ENCODE measurements at places on chromosomes 2 and 18.

GRCh38 chr2:164642268-164642667, 21.0 kb upstream of the GRB14 start:
- DNase-seq: no peak

GRCh38 chr2:230998882-230999281, 3.0 kb downstream of the SPATA3 start:
- no peak for DNase-seq

DNA sequence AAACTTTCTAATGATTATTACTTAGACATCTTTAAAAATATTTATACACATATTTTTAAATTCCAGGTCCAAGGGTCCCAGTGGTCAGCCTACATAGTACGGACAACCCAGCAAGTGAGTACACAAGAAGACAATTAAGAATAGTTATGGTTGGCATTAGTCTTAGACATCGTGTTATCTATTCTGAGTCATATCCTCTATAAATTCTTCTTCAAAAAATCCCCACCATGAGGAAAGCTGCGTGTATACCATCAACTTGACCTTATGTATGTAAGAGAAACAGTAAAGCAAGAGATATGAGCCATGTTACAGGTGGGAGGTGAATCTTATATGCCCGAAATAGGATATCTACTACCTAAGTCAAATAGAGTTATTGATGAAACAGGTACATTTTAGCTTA, 1339.8 kb downstream of the DPP10 start:
- no peak for DNase-seq

GRCh38 chr2:3487432-3487831, 31.9 kb downstream of the ADI1 start:
- DNase-seq: no peak

DNA sequence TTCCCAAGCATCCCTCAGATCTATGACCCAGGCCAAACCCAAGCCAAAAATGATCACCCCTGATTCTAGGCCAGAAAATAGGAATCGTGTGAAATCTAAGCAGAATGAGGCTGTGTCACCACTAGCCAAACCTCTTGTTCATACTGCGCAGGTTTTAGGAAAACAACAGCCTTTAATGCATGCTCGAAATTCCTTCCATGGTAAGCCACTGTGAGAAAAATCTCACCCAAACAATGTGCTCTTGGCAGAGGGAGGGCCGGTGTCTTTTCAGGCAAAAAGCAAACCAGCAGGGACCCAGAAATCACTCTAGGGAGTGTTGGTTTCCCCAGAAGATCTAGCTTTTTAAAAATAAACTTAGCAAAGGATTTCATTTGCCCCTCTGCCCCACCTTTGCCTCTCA, 71.2 kb upstream of the FOSL2 start:
- no peak for DNase-seq

DNA sequence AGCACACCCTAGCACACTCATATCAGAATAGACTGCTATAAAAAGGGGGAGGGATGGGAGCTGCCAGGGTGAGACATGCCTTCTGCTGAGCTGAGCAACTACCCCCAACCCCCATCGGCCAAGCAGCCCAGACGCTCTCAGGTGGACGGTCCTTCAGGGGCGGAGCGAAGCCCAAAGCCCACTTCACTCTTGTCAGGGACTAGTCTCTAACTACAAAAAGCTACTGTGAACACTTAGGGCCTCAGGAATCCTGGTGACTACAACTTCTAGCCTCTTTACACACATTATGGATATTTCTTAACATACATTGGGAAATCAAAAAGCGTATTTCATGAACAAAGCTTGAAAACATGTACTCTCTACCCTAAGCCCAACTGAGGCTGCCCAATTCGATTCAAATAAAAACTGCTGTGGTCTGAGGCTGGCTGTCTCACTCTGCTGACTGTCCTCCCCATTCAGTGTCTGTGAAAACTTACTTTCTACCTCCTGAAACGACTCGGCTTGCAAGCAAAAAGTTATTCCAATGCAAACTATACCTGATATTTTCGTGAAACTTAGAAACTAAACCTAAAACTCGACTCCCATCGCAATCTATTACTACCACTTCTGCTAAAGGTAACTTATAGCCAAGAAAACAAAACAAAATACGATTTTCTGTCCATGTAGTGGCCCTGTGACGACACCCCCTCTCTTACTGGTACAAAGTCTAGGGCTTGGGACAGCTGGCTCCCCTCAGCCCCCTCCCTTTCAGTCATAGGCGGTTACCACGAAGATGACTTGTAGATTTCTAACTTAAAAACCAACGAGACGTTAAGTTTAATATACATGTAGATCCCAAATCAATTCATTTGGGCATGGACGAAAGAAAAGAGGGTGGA, 1.2 kb downstream of the SERTAD2 start:
- DNase-seq: no peak
